NCI-H146 (cell line): ENCODE measurements at places on chromosomes 1 and 21.

DNA sequence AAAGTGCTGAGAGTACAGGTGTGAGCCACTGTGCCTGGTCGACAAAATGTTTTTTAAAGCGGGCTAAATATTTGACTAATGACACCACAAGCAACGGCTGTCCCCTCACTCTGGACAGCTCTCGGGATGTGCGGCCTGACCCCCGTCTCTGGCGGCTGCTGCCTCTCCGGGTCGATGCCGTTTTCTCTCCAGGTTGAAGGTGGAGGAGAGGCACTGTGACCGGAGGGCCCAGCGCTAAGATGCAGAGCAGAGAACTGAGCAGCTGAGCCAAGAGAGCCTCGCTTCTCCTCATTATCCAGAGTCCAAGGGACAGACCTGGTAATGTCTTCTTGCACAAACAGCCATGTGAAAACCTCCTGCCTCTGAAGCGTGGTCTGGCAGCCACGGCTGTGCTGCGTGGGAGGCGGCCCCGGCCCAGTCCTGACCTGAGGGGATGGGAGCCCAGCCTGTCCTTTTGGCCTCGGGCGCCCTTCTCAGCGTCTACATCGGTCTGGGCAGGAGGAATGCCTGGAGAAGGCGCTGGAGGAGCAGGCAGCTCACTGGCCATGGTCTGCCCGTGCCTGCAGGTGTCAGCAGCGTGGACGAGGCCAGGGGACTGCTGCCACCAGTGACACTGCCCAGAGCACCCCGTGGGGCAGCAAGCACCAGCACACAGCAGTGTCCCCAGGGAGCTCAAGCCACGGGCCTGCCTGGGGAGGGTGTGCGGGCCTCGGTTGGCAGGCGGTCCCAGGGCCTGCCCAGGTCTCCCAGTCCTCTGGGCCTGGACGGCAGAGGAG, 10.3 kb downstream of the MORN1 start:
- no peak for DNase-seq

DNA sequence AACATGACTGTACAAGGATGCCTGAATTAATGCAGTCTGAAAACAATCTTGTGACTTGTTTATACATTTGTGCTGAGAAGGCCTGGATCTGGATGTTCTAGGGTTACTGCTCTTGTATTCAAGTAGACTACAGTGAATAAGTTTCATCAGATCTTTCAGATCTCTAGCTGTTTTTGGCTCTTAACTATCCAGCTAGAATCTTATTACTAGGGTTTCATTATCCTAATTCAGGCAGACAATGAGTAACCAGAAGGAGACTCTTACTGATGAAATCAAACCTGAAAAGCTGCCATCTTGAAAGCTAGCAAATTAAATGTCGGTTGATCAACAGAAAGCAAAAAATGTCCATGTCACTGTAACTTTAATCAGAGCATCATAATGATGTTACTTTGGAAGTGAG, 112.5 kb upstream of the KCNK2 start:
- DNase-seq: no peak

- DNase-seq: no peak
Observed at GRCh38 chr21:33396951-33397350, 6.3 kb upstream of the IFNGR2 start.

GRCh38 chr1:228180271-228180958, 14.8 kb downstream of the IBA57 start:
- no peak for DNase-seq

DNA sequence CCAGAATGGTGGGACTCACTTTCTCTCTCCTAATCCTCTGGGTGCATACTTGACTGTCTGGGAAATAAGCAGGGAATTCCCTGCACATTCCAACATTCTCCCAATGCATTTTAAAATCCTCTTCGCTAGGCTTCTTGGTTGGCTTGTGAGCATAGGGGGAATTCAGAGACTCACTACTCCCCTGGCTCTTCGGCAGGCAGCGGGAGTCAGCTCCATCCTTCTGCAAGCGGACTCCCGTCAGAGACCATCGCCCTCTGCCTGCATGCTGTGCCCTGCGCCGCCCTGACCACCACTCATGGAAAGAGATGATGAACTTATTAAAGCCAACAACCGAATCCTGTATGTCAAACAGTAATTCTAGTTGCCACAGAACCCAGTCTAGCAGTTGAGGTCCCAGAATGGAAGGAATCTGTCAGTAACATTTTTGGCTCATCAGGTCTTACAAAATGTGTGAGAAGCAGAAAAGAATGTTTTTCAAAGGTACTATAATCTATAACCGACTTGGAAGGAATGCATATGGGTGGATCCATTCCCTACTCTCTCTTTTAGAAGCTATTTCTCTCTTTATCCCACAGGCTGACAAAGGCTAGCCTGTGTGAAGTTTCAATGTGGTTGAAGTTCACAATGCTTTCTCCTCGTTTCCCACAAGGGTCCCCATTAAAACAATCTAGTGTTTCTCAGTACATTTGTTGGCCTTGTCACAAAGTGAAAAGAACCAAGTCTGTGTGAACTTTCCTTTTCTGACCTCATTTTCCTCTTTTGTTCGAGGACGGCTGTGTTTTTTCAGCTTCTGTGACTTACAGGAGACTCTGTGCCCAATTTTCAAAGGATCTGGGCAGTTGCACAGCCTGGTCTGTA, 119.1 kb upstream of the ADAR start:
- no peak for DNase-seq

DNA sequence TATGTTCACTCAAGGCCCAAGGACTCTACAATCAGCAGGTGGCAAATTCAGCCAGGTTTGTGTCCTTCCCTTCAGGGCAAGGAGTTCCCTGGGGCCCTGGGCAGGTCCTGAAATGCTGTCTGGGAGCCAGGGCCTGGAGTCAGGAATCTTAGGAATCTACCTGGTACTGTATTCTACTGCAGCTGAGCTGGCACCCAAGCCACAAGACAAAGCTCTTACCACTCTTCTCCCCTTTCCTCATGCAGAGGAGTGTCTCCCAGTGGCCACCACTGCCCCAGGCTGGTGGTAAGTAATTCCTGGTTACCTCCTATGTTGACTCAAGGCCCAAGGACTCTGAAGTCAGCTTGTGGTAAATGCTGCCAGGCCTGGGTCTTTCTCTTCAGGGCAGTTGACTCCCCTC, 153.4 kb downstream of the NRIP1 start:
- no peak for DNase-seq

- DNase-seq: no peak
Observed at GRCh38 chr1:165047994-165048393, 308.5 kb downstream of the LMX1A start.

- DNase-seq: no peak
Observed at GRCh38 chr1:242787968-242788367, 263.5 kb upstream of the PLD5 start.

DNA sequence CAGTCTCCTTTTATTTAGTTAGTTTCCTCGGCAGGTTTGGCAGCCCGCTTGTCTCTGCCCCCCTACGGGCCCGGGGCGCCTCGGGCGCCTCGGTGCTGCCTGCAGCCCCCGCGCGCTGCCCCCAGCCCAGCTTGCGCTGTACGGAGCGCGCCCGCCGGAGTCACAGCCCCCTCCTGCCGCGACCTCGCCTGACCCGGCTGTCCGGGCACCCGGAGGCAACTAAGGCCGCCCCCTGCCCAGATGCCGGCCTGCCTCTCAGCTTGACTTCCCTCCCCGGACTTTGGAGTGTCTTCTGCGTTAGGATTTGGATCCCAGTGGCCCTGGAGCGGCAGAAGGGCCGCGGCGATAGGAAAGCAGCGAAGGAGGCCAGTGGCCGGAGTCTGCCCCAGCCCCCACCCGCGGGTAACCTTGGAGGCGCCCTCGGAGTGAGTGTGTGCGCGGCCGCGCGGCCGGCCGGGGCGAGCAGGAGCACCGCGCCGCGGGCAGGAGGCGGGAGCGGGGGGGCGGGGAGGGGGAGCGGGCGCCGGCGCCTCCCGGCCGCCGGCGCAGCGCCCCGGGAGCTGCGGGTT, 7.6 kb downstream of the CDKN2C start:
- DNase-seq: peak; percentile 85

DNA sequence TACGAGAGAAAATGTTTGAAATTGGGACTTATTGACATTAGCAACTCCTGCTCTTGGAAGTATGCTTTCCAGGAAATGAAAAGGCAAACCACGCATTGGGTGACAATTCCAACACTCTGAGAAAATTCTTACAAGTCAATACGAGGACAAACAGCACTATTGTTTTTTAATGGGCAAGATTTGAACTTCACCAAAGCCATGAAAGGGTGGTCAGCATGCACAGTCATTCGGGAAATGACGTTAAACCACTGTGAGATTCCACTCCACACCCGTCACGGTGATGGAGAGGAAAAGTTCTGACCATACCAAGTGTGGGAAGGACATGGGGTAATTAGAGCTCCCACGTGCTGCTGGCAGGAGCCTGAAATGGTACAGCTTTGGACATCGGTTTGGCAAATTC, 12.2 kb upstream of the PRXL2B start:
- no peak for DNase-seq

- no peak for DNase-seq
Observed at GRCh38 chr1:230332061-230332460, 94.1 kb downstream of the PGBD5 start.

DNA sequence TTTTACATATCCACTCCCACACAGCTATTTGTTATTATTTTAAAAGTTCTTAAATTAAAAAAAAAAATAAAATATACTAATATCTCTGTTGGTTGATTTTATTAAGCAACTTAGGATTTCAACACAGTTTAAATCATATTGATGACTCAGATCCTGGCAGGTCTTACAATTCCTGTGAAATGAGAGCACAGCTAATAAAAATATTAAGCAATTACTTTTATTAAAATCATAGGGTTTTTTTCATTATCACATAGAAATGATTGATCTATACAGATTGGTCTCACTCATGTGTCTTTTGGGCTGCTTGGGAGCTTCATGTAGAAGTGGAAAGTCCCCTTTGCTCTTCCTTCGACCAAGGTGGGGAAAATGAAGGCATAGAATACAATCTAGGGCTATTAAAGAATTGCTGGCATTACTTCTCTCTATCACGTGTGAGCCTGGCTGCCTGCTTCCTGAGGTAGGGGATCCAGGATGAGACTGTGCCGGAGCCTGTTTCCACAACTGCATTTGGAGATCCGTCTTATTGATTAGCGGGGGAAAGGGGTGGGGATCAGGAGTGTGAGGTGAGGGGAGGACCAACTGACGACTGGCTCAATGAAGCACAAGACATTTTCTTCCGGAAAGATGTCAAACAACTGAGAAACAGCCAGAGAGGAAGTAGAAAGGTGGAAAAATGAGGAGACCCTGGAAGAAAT, 858.0 kb downstream of the USP25 start:
- DNase-seq: no peak

- no peak for DNase-seq
Observed at GRCh38 chr1:100736324-100736723, 16.8 kb downstream of the VCAM1 start.

- peak; percentile 25 for DNase-seq
Observed at GRCh38 chr1:6392809-6393399, 663 bp downstream of the ACOT7 start.

DNA sequence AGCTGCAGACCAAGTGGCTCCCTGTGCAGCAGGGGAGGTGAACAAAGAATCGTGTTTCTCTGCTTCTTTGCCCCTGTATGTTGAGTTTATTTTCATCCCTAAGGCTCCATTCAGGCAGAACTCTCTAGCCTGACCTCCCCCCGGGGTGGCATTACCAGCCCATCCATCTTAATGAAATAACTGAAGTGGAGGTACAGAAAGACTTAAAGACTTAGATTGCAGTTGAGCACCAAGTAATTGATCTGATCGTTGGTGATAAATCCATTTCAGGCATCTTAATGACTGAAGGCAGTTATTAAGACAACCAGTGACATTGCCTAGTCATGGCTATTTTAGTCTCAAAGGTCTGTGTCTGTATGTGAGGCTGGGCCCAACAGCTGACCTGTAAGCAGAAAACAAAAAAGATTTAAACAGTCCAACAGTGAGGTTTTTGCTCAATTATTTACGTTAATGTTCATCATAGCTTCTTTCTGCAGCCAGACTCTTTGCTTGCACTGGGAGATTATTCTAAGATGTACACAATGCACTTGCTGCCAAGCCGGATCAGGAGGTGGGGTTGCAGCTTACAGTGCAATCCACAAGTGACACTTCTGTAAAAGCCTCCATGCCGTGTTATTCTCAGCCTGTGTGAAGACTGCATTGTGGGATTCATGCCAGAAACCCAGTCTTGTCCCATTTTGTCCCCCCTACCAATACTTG, 363.0 kb upstream of the DUSP10 start:
- DNase-seq: no peak

- DNase-seq: peak; percentile 15
Observed at GRCh38 chr1:180256341-180257027, 26.4 kb downstream of the LHX4 start.

DNA sequence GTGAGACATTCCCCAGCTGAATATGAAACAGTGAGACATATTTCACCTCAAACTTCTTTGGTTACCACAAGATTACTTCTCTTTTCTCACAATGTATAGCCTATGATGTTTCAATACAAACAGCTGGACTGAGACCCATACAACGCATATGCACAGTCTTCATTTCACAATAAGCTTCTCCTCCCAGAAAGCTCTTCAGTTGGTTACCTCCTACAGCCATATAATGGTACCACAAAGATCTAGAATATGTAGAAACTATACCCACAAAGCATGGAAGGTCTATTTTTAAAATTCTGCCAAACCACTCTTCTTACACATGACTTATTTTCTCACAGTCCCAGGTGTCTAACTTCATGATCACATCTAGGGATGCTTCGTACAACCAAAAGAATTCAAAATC, 70.8 kb downstream of the JAK1 start:
- no peak for DNase-seq

- DNase-seq: no peak
Observed at GRCh38 chr21:25515484-25516405, 91.5 kb downstream of the MRPL39 start.

DNA sequence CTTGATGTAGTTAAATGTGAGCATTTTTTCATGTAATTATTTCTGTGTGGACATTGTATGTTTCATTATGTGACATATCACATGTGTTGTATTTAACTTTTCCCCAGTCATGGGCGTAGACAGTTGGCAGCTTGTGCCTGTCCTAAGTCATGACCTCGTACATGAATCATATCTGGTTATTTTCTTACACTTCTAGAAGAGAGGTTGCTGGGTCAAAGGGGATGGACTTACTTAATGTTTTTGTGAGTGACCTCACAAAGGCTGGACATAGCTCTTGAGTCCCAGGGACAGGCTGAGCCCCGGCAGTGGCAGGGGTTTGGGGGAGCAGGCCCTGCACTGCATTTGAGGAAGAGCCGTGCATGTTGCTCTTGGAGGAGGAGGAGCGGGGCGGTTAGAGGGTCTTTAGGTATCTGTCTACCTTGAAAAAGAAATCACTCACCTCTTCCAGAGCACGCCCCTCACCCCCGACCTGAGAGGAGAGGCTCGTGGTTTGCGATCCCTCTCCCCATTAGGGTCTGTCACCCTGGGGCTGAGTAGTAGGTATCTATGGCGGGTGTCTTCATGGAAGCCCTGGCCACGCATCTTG, 16.4 kb downstream of the IFNGR2 start:
- no peak for DNase-seq

GRCh38 chr1:154735804-154736168, 127.8 kb upstream of the ADAR start:
- DNase-seq: no peak

- no peak for DNase-seq
Observed at GRCh38 chr1:96074422-96074821, 647.2 kb upstream of the PTBP2 start.

DNA sequence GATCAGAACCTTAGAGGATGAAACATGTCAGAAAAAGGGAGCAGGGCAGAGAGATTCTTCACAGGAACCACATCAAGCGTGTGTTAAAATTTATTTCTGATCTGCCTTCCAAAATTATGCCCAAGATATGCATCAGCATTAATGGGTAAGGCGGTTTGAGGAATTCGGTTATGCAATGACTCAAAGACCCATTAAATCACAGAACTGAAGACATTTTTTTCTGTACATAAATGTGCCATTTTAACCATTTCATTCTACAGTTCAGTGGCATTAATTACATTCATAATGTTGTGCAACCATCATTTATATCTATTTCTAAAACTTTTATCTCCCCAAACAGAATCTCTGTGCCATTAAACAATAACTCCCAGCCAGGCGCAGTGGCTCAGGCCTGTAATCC, 43.4 kb downstream of the CNST start:
- no peak for DNase-seq
